ENCODE measurements at places on chromosomes 13 and 19. TPM values are rescaled to one million over a fixed set of nuclear protein-coding genes. Genes with fewer than 3 reads are reported as not detected.

DNA sequence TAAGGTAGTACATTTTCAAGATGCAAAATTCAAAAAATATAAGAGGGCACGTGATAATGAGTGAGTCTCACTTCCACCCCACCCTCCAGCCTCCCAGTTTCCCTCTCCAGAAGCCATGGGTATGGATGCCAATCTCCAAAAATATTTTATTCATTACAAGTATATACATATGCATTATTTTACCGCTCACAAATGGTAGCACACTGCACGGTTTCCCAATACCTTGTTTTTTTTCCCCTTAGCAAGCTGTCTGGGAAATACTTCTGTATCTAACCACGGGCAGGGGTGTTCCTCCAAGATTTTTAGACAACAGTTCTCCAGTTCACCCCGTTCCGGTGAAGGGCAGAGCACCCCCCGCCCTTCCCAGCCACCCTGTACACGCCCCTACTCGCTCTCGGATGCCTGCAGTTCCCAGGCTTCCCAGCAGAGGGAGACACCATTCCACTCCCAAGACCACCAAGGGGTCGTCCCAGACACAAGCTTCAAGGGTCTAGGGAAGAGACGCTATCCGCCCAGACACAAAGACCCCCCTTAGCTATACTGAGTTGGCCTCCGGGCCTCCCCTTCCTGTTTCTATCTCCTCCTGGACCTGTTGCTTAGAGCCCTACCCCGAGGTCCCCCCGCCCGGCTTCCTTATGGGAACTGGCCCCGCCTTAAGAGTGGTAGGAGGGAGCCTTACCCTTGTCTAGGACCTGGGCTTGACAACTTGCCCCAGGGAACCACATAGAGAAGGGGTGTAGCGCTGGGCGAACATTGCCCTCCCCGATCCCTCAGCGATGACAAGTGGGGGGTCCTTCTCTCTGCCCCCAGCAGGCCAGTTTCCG is 1.1 kb upstream of the FXYD3 start:
- DNase-seq = peak; percentile 59

GRCh38 chr13:98098516-98098915 is 44.4 kb upstream of the FARP1 start:
- DNase-seq = no peak

The ADGRE3 gene
- not detected for total RNA-seq

The PTPRH gene
- total RNA-seq = 5.4 TPM

DNA sequence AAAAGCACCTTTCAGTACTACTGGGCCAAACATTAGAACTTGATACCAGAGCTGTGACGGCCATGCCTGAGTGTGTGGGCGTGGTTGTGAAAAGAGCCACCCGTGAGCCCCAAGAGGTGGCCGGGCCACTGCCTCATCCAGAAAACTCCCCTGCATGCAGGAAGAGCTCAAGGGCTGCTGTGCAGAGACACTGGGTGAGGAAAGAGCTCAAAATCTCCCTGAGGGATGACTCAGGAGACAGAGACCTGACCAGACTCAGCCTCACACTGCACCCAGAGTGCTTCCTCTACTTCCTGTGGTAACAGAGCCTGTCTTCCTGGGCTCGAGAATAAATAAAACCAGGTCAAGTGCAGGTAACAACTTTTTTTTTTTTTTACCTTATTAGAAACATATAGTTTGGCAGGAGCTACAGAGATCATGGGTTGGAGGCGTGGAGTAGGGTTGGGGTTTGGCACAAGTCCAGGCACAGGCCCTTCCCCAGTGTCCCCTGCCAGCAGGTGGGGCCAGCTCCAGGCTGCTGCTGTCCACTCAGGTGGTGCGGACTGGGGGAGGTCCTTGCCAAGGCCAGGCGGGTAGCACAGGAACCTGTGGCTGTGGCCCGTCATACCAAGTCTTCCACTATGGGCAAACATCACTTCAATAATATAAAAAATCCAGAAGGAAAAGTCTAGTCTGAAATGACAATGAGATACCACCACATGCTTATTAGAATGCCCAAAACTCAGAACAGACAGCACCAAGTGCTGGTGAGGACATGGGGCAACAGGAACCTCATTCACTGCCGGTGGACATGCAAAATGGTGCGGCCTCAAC is 25.5 kb downstream of the ELL start:
- peak; percentile 69 for DNase-seq

DNA sequence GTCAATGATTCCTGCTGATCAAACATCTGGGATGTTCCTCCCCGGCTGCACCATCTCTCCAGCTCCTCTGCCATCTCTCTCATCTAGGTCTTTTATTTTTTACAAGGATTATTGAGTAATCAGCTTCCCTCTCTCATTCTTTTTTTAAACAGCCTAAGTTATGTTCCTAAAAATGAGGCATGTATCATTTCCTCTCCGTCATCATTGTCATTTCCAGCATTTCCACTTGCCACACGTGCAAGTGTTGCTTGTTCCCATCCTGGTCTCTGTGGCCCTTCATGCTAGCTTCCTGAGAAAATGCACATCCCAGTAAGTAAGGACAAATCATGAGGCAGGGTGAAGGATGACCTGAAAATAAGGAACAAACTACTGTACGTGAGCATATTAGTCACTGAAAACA is 102.7 kb upstream of the POSTN start:
- DNase-seq = peak; percentile 31

GRCh38 chr13:104466016-104466415 is 1399.8 kb upstream of the SLC10A2 start:
- DNase-seq = no peak

DNA sequence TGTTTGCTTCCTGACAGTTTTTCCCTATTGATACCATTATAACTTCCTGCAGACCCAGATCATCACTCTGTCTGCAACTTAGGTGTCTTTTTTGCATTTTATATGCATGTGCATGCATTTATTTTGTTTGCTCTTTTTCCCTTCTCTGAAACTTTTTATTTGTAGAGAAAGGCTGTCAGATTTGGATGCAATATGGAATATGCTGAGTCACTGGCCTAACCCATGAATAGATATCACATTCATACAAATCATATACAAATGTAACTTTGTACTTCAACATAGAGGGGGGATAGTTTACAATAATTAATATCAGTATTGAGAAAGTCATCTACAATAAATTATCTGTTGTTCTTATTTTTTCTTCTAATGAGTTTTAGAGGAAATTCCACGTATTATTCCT is 1465.0 kb downstream of the EFNB2 start:
- no peak for DNase-seq

DNA sequence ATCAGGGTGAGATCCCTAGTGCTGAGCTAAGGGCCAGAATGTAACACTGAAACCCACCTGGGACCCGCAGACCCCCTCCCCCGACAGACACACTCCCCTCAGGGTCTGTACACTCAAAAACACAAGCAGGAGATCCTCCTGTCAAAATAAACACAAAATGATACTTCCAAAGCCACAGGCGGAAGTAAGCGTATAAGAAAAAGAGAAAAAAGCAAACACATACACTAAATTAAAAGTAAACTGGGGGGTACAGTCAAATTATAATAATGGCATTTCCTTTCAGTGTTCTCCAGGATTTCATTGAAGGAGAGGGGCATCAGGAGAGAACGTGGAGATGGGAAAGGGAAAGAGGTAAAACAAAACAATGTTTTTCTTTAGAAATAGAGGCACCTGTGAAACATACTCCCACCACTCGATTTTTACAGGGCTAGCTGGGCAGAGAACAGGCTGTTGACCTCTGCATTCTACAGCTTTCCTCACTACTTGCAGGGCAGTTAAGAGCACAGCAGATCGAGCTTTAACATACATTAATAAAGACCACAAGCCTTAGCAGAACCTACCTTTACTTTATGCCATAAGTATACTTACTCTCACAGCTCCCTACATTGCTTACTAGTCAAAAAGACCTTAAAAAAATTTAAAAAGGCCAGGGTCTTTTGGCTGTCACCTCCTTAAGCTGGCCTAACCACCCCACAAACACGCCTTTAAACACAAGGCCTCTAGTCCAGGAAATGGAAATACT is 5.3 kb downstream of the ZIC5 start:
- no peak for DNase-seq

The ZNF729 gene
- total RNA-seq = not detected

The FFAR1 gene
- not detected for total RNA-seq

- DNase-seq = peak; percentile 46
These were observed 121.6 kb upstream of the SPATA13 start for GRCh38 chr13:24038841-24039330.

DNA sequence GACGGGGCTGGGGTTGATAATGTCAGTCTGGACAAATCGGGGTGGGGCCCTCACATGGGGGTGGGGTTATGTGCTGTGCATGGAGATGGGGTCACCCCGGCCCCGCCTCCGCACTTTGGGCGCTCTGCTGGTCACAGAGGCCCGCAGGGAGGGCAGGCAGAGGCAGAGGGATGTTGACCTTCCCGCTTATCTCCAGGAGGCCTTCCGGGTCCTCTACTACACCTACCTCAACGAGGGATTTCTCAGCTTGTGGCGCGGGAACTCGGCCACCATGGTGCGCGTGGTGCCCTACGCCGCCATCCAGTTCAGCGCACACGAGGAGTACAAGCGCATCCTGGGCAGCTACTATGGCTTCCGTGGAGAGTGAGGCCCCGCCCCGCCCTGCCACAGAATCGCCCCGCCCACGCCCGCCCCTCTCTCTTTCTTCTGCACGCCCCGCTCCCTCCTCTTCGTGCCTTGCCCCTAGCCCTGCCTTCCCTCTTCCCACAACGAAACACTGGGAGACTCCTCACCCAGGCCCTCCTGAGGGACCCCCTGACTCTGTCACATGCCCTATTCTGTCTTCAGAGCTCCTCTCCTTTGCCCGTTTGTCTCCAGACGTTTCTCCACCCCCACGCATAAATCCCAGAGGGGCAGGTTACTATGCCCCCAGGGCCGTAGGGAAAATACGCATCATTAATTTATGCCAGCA is 32.8 kb downstream of the TMEM161A start:
- peak; percentile 53 for DNase-seq

The SEMA6B gene
- total RNA-seq = 1.1 TPM

DNA sequence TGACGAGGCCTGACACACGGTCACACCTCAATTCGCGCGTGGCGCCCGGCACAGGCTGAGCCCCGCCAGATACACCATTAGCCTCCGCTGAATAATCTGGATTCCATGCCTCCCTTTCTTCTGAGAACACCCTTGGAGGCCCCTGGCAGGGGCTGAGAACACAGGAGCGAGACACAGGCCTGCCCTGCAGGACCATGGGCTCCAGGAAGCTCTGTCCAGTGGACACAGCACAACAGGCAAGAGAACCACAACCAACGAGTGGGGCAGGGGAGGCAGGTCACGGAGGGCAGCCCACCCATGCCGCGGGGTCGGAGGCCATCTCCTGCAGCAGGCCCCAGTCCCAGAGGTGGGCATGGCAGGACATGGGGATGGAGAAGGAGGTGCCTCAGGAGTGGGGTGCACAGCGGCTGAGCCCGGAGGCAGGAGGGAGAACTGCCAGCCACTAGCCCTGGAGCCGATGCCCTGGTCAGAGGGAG is 75.8 kb upstream of the C13orf46 start:
- DNase-seq = no peak

GRCh38 chr13:54210397-54211049 is 1181.9 kb downstream of the OLFM4 start:
- DNase-seq = peak; percentile 3

The LIN7B gene
- total RNA-seq = 6.0 TPM

DNA sequence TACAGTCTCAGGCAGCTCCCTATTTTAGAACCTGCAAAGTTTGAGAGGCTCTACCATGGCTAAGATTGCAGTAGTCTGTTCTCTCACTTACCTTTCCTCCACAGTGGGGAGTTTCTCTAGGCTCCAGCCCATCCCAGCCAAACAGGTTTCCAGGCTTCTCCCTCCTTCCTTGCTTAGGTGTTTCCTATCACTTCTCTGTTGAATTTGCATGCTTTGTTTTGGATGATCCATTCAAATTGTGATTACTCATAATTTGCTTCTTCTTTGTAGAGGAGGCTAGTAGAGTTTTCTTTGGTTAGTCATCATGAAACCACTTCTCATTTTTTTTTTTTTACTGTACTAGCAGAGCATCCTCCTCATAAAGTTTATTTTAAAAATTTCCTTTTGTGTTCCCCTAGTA is 1242.2 kb upstream of the MIR17HG start:
- peak; percentile 4 for DNase-seq

GRCh38 chr19:19107654-19108053 is 30.6 kb downstream of the TMEM161A start:
- no peak for DNase-seq

- DNase-seq = peak; percentile 43
These were observed 3.2 kb upstream of the SPACA6 start for GRCh38 chr19:51689751-51690453.

The WDR62 gene
- total RNA-seq = 16.1 TPM

- no peak for DNase-seq
These were observed 8.2 kb downstream of the BCKDHA start for GRCh38 chr19:41405776-41406175.

The DCT gene
- total RNA-seq = not detected

DNA sequence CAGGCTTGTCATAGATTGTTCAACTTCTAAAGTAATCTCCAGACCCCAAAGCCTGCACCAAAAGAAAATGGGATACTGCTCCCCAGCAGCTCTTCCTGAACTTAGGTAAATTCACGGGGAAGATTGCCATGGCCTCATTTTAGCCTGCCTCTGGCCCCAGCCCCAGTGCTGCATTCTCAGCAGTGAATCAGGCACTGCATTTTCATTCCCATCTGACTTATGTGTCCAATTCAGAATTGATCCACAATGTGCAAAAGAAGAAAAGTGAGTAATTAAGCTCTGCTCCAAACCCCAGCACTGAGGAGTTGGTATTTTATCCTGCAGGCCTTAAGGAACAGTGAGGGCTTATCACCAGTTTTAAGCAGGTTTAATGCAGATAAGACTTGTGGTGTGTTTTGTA is 176.4 kb downstream of the KCTD12 start:
- no peak for DNase-seq

DNA sequence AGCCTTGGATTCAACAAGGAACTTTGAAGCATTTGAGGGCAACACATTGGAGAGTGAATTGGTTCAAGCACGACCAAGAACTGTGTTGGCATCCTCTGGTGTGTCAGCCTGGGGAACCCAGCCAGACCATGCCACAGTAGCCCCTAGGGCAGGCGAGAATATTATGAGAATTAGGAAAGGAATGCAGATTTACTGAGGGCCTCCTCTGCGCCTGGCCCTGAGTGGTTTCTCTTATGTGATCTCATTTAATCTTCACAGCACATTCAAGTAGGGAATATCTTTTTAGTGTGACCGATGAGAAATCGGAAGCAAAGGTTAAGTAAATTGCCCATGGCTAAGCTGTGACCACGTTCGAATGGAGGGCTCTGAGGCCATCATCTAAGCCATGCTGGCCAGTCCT is 15.3 kb upstream of the ERICH6B start:
- DNase-seq = peak; percentile 88

All from RPMI7951 (cell line).